GF-D8 (cell line): ENCODE measurements at places on chromosomes 2 and 18.

DNA sequence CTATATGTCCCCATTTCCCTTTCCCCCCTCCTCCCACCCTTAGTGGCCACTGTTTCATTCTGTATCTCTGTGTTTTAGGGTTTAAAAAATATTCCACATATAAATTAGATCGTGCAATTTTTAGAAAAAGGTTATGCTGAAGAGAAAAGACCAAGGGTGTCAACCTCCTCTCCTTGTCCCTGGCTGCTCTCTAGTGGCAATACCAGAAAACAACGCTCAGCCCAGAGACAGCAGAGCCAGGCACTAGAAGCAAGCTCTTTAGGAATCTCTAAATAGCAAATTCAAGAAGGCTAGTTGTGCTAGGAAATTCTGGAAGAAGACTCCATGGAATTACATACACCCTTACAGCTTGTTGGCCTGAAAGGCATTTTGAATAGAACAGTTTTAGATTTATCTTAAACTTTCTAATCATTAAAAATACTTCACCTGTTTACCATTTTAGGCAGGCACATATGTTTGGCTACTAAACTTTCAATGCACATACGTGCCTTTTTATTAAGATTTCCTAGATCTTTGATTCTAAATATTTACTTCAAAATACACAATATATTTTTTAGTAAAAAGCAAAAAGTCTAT is 35.1 kb upstream of the RASGRP3 start:
- no peak for DNase-seq

DNA sequence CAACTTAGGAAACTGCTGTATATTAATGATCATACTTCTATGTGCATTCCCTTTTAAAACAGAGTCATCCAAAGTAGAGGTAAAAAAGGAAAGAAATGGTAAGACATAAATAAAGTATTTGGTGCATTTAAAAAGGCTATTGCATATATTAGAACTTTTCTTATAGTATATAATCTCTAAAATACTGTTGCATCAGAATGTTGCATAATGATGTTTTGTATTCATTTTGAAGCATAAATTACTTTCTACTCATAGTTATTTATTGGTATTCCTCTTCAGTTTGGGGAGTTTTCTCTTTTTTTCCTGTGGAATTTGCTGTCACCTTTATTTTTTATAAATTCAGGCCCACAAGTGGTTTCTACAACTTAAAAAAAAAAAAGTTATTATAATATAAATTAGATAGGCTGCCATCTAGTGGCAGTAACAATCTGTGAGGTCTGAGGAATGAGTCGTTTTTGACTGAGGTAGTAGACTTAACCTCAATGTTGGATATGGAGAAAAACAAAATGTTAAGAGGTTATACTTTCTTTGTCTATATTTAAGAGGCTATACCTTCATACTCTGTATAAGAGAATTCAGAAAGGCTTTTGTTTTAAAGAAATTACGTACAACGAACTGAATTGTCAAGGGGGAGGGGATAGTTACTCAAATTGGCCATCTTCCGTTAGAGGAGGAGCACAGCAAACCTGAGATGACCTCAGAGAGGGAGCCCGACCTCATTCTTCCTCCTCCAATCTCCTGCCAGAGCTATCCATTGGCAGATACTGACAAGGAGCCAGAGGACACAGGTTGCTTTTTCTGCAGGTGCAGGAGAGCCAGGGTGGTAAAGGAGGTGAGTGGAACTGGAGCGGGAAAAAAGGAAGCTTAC is 23.8 kb downstream of the ANKAR start:
- peak; percentile 48 for DNase-seq

DNA sequence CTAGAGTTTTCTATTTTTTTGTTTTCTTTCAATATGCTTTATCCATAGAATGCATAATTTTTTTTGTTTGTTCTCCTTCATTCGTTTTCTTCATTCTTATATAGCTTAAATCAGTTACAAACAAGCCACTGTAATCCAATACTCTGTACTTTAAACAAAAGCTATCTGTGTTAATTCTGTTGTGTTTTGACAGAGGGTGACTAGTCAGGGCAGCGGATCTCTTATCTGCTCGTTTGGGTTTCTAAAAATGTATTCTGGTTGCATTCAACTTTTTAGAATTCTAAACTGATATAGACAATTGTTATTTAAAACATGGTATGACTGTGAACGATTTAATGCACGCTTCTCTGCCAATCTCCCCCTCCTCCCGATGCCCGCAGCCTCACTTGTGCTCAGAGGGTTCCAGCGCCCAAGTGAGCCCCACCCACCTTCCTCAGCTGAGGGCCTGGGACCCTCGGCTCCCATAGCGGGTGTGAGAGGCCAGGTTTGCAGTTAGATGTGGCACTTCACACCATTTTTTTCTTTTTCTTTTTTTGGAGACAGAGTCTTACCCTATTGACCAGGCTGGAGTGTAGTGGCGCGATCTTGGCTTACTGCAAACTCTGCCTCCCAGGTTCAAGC is 44.1 kb downstream of the NCK2 start:
- no peak for DNase-seq

DNA sequence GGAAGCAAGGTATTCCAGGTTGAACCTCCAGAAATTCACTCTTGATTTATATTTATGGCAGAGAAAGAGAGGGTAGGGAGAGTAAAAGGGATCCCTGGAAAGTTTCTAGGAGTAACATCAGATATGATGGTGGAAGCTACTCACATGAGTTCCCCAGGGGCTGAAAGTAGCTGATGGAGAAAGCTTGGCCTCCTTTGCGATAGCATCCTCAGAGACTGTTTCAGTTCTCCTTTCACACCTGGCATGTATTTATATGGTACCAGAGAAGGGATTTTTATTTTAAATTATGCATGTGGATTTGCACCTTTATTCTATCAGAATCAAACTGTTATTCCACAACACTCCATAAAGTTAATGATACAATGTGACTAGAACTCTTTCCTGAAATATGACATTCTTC is 126.3 kb upstream of the OSR1 start:
- no peak for DNase-seq

GRCh38 chr2:12767541-12767940 is 50.8 kb downstream of the TRIB2 start:
- no peak for DNase-seq

DNA sequence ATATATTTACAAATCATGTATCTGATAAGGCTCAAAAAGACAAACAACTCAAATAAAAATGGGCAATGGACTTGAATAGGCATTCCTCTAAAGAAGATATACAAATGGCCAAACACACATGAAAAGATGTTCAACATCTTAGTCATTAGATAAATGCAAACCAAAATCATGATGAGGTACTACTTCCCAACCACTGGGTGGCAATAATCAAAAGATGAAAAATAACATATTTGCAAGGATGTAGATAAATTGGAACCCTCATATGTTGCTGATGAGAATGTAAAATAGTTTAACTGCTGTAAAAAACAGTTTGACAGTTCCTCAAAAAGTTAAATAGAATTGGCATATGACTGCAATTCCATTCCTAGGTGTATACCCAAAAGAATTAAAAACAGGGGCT is 132.3 kb downstream of the TTC32 start:
- DNase-seq, result no peak

DNA sequence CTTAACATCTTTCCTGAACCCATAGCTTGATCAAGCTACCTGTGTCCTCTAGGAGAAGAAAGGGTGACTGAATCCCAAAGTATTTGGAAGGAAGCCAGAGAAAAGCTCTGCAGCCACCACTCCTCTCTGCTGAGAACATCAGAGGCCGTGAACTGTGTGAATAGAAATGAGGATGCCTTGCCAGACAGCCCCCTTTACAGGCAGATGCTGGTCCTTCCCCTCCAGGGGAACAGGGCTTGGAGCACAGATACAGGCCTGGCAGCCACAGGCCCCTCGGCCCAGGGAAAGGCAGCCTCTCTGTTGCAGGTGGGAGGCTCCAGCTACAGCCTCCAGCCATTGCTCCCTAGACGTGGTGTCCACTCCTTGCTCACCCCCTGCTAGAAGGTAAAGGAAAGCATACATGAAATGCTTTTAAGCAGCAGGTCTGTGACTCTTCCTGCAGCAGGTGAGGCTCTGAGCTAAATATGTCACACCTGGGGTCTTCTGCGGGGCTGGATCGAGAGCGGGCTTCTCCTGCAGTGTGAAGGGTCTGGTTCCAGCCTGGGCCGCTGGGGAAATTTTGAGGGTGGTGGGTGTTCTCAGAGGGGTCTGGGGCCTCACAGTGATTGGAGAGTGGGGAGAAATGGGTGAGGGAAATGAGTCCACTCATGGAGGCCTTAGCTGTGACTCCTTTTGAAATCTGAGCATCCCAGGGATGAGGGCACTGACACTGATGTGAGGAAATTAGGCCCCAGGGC is 234.0 kb downstream of the KLHL29 start:
- no peak for DNase-seq

DNA sequence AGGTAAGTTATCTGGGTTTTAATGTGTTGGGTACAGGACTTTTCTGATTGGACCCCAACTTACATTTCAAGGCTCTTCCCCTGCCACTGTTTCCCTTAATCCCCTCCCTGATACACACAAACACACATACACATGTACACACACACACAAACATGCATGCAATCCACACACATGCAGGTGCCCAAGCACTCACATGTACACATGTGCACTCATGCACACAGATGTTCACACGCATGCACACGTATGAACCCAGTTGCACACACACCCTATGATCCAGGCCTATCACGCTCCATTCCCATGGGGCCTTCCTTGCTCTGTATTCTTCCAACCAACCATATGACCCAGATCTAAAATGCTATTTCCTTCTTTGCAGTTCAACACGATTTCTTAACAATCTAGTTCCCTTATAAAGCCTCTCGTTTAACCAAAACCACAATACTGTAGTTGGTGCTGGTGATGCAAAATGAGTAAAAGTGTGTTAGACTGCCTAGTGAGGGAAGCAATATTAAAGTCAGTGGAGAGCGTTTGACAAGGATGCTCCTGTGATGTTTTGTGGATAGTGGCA is 11.1 kb downstream of the SERPINB8 start:
- DNase-seq, result peak; percentile 42

DNA sequence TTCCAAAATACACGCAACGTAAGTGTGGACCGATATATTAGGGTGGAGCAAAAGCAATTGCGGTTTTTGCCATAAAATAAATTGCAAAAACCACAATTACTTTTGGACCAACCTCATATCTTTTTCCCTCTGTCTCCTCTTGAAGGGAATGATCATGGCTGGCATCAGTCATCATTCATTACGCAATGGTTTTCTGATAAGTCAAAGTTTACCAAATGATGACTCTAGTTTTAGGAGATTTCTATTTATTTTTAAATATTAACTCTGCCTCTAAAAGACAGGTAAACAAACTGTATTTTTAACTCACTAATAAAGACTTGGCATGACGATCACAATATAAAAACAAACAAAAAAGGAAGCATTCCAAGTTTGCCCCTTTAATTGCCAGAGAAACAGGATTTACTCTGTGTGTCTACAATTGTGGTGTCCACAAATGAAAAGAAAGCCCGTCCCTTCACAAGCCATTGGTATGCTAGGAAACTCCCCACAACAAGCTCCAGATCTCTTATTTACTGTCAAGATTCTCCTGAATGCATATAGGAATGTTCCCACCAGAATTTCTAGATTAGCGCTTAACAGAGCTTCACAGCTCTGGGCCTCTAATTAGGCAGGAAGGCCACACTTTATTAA is 61.3 kb downstream of the IRS1 start:
- no peak for DNase-seq

DNA sequence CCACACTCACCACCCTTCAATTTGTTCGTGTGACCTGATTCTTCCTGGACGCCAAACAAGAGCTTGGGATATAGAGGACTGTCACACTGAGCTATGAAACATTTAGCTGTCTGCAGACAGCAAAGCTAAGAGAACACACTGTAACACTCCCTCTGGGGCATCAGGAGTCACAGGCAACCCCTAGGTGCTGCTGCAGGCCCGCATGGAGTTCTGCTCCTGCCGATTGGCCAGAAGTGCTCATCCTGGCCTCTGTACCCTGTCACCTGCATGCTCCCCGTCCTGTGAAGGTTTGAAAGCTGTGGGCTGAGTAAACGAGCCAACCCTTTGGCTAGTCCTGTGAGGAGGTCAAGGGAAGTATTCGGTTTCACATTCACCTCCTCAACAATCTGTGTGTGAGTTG is 73.7 kb downstream of the PDK1 start:
- DNase-seq, result no peak

GRCh38 chr18:79510046-79510685 is 114.4 kb downstream of the NFATC1 start:
- DNase-seq, result no peak

DNA sequence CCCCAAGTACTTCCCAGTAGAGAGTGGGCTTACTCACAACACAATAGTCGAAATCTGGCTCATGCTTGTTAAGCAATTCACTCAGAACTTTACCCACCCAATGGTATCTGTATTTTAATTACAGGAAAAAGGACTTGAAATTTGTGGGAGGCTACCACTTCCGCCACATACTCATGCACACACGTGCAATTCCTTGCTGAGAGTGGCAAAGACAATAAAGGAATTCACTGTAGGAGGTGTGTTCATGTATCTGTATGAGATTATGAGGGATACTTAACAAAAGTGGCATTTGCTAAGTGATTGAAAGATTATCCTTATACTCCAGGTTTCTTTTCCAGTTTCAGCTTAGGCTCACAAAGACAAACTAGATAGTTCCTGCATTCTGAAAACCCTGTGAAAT is 14.9 kb upstream of the LYPD6 start:
- no peak for DNase-seq

DNA sequence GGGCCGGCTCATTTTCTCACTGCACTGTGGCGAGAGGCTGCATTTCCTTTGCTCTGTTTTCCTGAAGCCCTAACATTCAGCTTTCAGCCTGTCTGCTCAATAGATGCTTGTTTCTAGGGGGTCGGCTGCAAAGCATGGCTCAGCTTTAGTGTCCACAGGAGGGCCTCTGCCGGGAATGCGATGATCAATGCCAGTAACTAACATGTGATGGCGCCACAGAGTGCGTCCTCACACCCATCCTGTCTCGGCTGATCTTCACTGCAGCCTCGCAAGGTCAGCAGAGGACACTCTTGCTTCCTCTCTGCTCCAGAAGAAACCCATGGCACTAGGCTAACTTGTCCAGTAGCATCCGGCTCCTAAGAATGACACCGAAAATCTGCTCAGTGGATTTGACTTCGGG is 156.4 kb upstream of the PXDN start:
- DNase-seq, result no peak

DNA sequence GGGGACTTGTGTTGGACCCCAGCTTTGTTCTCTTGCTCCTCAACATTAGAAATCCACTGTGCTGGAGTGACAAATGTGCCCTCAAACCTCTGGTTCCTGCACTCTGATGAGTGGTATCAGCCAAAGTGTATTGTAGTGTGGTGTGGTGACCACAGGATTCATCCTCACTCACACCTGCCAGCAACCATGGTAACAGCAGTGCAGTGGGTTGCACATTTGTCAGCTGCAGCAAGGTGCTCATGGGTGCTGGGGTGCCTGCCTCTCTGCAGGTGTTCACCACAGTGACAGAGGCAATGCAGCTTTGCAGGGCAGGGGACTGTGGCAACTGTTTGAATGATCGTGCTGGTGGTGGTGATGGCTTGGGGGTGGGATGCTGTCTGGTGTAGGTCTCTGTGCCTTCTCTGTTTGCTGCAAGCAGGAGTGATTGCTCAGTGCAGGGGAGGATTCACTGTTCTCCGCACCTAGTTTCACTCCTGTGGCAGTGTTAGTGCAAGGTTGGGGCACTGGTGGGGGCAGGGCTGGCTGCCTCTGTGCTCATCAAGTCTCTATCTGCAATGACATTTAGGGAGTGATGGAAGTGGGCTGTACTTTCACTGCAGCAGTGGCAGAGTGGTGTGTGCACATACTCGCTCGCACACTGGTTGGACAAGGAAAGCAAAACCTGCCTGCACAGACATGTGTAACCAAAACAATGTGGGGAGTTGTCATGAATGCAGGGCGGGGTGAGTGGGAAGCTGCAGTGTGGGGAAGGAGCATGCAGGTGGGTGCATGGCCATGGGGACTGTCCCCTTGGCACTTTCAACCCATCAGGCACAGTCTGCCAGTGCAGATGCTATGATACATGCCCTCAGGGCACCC is 301.1 kb downstream of the PIK3C3 start:
- DNase-seq, result no peak
